ENCODE measurements at places on chromosomes 12 and 14. TPM values are rescaled to one million over a fixed set of nuclear protein-coding genes. Genes with fewer than 3 reads are reported as not detected.

STON2 gene
- 2.3 TPM for total RNA-seq

- H3K27me3 ChIP-seq: peaks cover 15% of the 10 kb centered on the region
- H3K4me3 ChIP-seq: no peak overlapping the region
- H3K4me1 ChIP-seq: peaks cover 20% of the 10 kb centered on the region
- DNase-seq: no peak
- no peaks in the 10 kb centered on the region for H3K36me3 ChIP-seq
Observed at GRCh38 chr12:56450241-56450640, 1.0 kb upstream of the TIMELESS start.

GRCh38 chr12:45887544-45887943 is 102.8 kb downstream of the SCAF11 start:
- no peak overlapping the region for H3K27ac ChIP-seq
- H3K27me3 ChIP-seq: no peaks in the 10 kb centered on the region

DNA sequence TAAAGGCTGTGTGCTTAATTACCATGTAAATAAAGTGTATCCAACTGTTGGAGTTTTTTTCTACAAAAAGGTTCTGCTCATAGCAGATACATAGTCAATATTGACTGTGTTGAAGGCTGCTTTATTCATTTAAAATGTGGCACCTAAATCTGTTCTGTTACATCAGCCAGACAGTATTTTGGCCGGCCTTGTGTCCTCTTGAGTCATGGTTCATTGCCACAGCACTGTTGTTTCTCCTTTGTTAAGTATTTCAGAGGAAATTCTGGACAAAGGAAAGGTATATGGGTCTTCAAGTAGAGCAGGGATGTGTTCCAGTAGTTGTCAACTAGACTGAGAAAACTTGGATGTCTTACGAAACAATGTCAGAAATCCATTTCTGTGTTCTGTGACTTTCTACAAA is 95.5 kb downstream of the SLC38A6 start:
- no peak overlapping the region for H3K4me3 ChIP-seq
- no peaks in the 10 kb centered on the region for H3K4me1 ChIP-seq
- H3K27me3 ChIP-seq: no peaks in the 10 kb centered on the region
- H3K36me3 ChIP-seq: peaks cover 2% of the 10 kb centered on the region

POTEM gene
- total RNA-seq: not detected

Data from T-helper 17 cell (primary cell).